Fibroblast of skin of right biceps (primary cell): ENCODE measurements at places on chromosomes 6 and 20.
A peak's percentile ranks its signal among the peaks of the same experiment; 100 is the strongest.

- no peak for DNase-seq
Measured at GRCh38 chr6:15364401-15365037, 118.7 kb downstream of the JARID2 start.

DNA sequence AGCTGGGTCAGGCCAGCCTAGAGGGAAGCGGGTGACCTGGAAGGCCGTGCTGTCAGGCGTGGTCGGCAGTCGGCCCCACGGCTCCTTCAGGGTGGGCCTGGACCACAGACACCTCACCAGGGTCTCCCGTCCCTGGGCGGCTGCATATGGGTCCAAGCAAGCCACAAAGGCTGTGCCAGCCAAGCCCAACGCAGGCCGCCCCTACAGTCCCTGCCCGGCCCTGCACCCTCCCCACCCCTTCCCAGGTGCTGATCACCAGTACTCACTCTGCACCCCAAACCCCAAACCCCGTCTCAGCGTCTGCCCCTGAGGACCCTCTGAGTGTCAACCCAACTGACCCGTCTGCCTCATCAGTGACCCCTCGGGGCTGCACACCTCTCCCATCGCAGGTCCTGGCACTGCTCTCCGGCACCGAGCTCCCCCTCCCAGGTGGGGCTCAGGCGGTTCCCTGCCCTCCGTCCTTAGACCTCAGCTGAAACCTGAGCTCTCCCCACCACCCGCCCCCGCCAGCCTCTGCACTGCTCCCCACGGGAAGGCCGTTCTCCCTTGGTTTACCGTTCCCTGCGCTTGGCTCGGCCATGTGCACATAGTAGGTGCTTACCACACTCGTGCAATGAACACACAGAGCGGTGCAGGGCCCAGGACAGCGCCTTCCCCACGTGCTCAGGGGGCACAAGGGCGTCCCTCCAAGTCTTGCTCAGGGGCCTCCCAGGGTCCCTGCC lies 1.5 kb upstream of the PPDPF start:
- no peak for DNase-seq

GRCh38 chr6:137315081-137315480 lies 95.9 kb upstream of the IFNGR1 start:
- no peak for DNase-seq

DNA sequence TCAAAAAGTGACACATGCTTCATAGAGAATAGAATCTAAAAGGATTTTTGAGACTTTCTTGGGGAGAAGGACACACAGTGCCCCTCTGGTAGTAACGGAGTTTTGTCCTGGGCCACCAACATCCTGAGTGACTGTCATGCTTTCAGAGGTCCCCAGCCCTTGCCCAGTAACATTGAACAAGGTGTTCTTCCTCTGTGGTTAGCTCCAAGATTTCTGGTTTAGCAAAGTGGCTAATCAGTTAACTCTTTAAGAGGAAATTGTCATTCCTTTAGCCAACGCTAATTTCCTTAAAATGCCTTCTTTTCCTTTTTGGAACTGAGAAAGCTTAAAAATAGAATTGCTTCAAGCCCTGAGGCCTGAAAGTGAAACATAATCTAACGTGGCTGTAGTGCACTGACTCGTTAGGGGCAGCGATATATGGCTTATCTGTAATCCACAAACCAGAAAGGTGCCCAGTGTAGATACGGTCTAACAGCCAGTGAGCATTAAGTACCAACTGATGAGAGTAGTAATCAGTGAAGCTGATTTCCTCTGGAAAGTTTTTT lies 7.8 kb downstream of the E2F3 start:
- DNase-seq, result no peak

- no peak for DNase-seq
Measured at GRCh38 chr20:7231303-7231702, 463.8 kb downstream of the BMP2 start.

DNA sequence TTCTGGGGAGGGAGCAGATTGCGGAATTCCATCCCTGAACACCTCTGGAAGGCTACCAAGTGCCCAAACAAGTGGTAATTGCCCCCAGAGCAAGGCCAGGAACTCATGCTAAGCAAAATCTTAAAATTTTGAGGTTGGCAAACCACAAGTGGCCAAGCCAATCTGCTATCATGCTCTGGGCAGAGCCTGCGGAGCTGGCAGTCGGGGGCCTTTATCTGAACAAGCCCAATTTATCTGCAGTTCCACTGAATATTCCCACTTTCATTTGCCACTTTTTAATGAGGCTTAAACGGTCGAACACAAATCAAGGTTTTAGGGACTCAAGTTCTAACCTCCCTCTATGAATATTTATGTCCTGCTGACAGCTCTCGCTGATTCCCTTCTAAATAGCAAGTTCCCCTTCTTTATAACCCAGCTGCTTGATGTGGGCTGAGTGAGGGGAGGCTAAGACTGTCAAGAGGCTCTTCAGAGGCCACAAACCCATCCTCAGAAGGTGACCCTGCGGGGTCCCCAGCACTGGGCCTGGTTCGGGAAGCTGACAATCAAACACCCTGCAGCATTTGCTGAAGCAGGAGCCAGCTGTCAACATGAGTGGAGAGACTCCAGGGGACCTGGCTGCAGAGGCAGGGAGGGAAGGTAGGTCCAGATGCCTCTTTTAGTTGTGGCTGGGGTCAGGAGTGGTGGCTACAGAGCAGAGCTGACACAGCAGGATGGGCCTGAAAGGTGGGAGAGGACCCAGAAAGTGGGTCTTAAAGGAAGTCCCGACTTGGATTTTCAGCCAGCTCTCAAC lies 11.9 kb downstream of the CCDC167 start:
- no peak for DNase-seq

GRCh38 chr20:10219452-10219791 lies 792 bp downstream of the SNAP25 start:
- DNase-seq, result peak; percentile 68

GRCh38 chr6:147185216-147185615 lies 19.0 kb upstream of the STXBP5 start:
- no peak for DNase-seq

DNA sequence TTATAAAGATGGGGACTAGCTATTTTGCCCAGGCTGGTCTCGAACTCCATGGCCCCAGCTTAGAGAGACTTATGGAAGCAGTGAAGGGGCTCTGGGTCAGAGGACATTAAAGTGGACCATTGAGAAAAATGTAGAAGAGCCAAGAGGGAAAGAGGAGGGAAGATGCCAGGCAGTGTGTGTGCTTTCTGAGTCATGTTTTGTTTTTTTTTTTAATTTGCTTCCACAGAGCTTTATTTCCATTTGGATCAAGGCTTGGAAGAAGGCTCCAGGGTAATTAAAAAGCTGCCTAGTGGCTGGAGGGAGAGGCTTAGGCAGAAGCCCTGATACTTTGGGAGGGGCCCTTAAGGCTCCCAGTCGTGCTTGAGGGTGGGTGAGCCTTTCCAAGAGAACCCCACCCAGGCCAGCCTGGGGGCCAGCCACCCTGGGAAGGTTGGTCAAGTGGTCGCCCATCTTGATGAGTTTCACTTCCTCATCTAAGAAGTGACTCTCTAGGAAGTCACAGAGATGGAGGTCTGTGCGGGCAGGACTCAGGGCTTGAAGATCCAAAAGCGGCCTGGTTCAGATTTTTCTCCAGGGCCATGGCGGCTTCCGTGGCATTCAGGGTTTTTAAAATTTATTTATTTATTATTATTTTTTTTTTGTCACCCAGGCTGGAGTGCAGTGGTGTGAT lies 3.0 kb upstream of the ZNF335 start:
- no peak for DNase-seq

DNA sequence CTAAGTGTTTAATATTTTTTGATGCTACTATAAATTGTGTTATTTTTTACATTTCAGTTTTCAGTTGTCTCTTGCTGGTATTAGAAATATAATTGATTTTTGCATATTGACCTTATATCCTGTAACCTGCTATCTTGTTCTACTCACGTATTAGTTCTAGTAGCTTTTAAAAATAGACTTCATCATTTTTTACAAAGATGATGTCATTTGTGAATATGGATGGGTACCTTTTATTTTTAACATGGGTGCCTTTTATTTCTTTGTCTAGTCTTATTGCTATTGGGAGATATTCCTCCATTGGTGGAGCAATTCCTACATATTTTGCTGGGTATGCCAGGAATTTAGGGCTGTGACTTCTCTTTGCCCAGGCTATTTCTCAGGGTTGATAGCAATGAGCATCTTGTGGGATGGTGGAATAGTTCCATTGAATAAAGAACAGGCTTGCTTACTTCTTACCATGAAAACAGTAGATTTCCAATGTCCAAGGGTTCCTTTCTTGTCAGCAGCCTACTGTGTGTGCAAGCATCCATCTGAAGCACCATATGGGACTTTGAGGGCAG lies 149.7 kb downstream of the CARMIL1 start:
- no peak for DNase-seq

DNA sequence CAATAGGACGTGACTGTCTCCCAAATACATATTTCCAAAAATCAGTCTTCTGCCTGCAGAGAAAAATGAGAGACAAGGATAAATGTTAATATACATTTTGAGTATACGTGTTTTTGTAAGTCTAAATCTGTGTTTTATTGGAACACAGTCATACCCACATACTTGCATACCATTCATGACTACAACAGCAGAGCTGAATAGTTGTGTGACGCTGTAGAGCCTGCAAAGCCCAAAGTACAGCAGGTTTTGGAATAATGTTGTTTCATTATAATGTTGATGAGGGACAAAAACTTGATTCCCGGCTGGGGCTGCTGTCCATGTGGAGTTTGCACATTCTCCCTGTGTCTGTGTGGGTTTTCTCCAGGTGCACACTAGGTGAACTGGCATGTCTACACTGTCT lies 23.8 kb upstream of the FBXO9 start:
- peak; percentile 86 for DNase-seq

DNA sequence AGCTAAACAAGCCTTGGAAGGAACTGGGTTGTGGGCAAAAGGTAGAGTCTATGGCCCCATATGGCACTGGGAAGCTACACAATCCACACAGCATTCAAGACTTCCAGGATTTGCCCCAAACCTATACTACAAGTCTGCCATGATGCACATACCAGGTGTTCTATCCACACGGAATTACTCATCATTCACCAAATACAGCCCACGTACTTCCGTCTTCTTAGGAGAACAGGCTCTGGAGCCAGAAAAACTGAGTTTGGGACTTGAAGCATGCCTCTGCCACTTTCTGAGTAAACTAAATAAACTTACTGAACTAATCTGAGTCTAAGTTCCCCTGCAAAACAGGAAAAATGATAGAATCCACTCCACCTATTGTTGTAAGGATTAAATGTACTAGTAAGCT lies 28.6 kb downstream of the RIMS4 start:
- DNase-seq, result no peak

- DNase-seq, result no peak
Measured at GRCh38 chr6:116300566-116300965, 20.8 kb upstream of the TSPYL1 start.

- no peak for DNase-seq
Measured at GRCh38 chr6:157012355-157012754, 235.2 kb downstream of the ARID1B start.

- no peak for DNase-seq
Measured at GRCh38 chr6:4774715-4775493, 1.3 kb upstream of the CDYL start.

DNA sequence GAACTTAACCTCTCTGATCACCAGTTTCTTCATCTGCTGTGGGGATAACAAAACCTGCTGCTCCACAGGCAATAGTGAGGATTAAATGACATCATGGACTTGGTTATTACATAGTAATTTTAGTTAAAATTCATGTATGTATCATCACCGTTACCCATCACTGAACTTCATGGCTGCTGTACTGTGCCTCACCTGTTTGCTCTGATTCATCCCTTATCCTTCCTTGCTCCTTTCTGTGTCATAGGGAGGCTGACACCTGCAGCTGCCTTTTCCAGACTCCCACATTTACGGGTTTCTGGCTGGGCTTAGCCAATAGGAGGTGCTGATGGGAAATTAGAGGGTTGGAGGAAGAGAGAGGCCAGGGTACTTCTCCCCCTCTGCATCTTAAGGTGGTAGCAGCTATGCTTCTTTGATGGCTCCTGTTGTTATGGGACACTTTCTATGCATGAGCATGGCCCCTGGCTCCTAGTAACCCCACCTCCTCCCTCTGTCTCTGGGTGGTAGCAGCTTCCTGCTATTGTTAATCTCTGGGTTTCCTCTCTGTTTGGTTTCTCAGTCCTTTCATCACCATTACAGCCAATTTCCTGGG lies 332.1 kb downstream of the DHX35 start:
- no peak for DNase-seq

- DNase-seq, result peak; percentile 22
Measured at GRCh38 chr6:75349262-75349984, 64.8 kb upstream of the TMEM30A start.

- no peak for DNase-seq
Measured at GRCh38 chr20:11880680-11881079, 37.0 kb upstream of the BTBD3 start.

DNA sequence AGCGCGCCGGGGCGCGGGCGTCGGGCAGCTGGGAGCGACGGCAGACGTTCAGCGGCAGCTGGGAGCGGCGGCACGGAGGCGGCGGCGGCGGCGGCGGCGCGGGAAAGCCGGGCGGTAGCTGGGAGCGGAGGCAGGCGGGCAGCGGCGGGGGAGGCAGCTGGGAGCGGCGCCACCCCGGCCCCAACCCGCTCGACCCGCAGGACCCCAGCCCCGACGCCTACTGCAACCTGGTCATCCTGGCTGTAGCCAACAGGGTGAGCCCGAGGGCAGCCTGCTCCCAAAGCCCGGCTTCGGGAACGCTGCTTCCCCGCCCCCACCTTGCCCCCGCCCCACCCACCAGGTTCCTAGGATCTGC lies 8.9 kb downstream of the CCM2L start:
- no peak for DNase-seq

- DNase-seq, result no peak
Measured at GRCh38 chr6:34451192-34451591, 14.7 kb upstream of the PACSIN1 start.

DNA sequence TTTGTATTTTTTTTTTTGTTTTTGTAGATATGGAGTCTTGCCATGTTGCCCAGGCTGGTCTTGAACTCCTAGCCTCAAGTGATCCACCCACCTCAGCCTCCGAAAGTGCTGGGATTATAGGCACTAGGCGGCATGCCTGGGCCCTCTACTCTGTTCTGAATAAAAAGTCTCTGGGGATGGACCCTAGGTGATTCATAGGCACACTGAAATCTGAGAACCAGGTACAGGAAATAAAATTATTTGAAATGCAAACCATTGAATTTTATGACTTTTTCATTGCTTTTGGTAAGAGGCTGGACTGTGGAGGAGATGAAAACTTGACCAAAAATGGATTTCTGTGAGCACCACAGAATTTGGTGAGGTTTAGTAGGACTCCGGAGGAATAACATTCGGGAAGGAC lies 117.5 kb downstream of the PRIM2 start:
- DNase-seq, result no peak

GRCh38 chr6:52388790-52389189 lies 26.8 kb downstream of the PAQR8 start:
- no peak for DNase-seq

DNA sequence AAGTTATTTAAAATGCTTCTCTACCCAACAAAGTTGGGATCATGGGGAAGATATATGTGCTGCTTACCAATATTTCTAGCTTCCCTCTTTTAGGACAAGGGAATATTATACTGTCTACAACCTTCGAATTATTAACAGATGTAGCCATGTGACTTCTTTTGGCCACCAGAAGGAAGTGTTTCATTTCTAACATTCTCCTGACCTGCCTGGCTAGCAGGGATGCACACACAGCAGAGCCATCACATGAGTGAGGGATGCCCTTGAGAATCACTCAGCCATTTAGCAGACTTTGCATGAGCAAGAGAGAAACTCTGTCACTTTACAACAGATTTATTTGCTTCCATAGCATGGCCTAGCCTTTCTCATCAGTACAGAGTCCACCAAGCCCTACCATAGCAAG lies 230.7 kb upstream of the MARCKS start:
- no peak for DNase-seq
